ENCODE measurements at places on chromosomes 7 and 10.

- no peak for DNase-seq
These were observed 68.4 kb downstream of the CREB3L2 start for GRCh38 chr7:137933270-137934017.

- no peak for DNase-seq
These were observed 37.3 kb downstream of the FBH1 start for GRCh38 chr10:5927306-5927705.

DNA sequence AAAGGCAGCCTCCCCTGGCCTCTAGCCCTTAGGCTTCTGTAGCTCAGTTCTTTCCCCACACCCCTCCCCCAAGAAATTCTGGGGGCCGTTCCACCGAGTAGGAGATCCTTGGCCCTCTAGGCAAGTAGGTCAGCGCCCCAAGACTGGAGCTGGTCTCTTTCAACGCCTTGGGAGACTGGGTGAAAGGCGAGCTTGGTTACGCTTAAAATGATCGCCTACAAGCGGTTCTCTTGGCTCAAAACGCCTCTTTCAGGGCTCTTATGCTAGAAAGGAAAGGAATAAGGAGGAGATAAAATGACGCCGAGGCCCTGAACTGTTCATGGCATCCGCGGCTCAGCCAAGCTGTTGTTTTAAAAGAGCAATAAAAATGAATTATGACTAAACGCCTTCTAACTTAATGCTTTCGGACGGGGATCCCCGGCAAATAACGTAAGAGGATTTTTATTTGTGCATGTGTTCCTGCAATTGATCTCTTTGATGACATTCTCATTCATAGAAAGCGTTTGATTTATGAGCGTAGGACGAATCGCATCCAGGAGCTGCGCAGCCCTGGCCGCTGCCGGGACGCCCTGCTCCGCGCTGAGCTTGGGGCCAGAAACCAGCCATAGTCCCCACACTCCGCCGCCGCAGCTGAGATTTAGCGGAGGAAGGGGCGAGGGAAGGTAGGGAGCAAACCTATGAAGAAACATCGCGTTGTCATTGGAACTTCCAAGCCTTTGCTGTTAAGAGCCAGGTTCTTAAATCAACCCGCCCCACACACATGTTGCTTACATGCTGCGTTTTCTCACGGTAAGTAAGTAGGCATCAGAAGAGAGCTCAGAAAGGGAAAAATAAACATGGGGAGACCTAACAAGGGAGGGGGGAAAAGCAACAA is 3.0 kb upstream of the HOXA1 start:
- DNase-seq = no peak

DNA sequence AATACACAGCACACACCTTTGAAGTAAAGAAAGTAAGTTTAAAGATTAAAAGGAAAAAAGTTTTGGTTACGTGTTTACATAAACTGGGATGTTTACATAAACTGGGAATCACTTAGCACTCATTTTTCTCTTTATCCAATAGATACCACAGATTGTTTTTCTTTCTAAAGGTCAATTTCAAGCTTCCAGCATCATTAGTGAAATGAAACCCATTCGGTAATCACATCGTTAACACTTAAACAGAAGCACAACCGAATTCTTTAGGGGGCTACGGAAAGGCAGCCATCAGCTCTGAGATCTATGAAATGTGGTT is 1.1 kb downstream of the ODAD2 start:
- DNase-seq = no peak

DNA sequence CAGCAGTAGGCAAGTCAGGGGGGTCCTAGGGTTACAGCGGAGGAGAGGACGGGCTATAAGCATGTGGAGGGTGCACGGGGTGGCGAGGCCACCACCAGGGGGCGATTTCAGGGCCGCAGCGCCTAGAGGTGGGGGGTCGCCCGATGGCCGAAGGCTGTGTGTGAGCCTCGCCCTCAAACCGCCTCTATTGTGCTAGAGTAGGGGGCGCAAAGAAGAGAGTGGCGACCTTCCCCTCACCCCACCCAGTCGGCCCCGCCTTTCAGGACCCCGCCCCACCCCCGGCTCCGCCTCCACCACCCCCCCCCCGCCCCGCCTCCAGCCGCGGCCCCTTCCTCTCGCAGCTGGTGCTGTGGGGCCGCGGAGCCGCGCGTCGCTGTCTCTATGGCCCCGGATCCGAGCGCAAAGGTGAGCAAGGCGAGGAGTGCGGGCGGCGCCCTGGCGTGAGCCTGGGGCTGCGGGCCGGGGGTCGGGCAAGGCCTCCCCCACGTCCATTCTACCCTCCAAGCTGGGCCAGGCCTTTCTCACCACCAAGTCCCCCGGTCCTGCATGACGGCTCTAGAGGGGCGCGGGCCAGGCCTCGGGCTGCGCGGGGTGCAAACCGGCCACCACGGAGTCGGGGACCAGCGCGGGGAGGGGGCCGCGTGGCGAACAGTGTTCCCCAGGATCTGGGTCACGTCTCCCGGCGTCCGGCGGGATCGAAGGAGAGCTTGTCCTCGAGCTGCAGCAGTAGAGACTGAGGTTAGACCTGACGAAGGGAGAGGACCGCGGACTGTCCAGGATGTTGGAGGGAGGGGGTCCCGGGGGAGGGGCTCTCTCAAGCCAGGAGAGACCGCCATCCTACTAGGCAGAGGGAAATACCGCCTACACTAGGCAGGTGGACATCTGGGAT is at the start of gene SEMA4G:
Gene SEMA4G (plus strand): TSS at position 318 of the 889 bp plus-strand sequence. CDS start 3,409 bp downstream, outside the sequence.
- DNase-seq = peak; percentile 78

- no peak for DNase-seq
These were observed 4.7 kb downstream of the PLAC9 start for GRCh38 chr10:80137031-80137862.

DNA sequence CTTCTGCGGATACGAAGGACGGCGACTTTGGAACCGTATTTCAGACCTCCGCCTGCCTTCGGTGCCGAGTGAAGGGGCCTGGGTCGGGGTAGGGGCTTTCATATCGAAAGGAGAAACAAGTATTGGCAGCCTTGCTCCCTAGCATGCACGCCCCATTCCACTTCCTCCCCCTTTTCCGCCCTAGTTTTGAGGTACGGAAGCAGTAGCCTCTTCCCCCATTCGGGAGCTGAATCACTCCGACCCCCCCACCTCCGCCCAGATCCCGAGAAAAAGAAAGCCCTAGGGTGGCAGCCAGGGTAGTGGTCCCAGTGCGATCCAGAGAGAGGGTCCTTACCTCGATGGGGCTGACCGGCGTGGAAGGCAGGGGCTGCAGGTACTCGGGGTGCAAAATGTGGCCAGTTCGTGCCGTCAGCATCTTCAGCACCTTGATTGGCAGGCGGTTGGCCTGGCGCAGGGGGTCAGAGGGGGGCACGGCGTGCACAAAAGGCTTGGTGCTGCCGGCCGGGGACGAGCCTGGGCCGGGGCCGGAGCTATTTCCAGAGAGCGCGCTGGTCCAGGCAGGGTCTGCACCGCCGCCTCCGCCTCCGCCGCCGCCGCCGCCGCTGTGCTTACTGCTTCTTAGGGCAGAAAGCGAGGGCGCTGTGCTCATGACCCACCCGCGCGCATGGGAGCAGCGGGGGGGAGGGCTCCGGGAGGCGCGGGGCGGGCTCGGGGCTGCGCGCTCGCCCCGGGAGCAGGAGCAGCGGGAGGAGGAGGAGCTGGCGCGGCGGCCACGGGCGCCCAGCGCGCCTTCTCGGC is 594 bp downstream of the ZNF503 start:
- peak; percentile 37 for DNase-seq

- no peak for DNase-seq
These were observed 755 bp downstream of the FRMPD2 start for GRCh38 chr10:48273741-48274140.

- DNase-seq = no peak
These were observed 12.2 kb upstream of the HNRNPF start for GRCh38 chr10:43421201-43421507.

GRCh38 chr10:122127943-122128342 is 139.0 kb downstream of the TACC2 start:
- DNase-seq = no peak

DNA sequence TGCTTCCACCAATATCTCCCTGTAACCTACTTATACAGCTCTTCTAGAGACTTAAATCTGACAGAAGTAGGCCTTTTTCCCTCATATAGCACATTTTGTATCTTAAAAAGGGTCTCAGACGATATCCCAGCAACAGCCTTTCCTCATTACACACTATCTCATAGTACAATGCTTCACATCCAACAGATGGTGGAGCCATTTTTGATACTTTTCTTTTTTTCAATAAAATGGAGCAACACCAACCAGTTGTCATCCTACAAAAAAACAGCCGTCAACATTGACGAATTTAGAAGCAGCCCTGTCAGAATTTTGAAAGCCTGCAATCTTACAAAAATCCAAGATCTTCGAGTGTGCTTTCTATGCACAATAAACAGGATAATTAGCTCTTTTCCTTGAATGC is 145.9 kb upstream of the NEBL start:
- no peak for DNase-seq

GRCh38 chr7:101243646-101244374 is 1.1 kb downstream of the FIS1 start:
- no peak for DNase-seq

DNA sequence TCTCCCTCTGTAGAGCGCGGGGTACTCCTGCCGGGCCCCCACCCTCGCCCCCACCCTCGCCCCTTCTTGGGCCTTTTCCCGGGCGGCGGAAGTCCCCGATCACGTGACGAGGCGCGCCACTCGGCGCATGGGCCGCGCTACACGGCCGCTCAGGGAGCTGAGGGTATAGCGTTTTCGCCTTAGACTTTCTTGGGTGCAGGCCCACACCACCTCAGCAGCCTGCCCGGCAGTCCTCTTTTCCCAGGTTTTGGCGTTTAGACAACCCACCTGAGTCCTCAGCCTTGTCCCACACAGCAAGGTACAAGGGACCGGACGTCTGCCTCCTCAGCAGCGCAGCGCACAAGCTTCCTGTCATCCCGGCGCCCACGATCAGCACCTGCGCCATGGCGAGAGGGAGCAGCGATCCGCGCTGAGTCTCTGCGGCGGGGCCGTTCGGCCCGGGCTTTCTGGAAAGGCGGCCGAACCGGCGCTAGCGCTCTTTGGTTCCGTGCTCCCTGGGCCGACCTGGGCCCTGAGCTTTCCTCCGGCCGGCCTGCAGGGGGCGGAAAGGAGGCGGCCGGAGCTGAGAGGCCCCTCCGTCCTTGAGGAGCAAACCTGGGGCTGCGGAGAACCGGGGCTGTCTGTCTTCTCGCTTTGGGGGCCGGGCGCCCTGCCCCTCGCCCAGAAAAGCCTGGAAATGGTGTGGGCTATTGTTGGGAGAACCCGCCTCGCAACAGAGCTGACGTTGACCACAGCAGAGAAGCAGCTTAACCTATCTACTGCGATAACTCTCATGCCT is at the start of gene RNLS:
Gene RNLS (minus strand): TSS at position 513 of the 778 bp plus-strand sequence.
- peak; percentile 48 for DNase-seq

DNA sequence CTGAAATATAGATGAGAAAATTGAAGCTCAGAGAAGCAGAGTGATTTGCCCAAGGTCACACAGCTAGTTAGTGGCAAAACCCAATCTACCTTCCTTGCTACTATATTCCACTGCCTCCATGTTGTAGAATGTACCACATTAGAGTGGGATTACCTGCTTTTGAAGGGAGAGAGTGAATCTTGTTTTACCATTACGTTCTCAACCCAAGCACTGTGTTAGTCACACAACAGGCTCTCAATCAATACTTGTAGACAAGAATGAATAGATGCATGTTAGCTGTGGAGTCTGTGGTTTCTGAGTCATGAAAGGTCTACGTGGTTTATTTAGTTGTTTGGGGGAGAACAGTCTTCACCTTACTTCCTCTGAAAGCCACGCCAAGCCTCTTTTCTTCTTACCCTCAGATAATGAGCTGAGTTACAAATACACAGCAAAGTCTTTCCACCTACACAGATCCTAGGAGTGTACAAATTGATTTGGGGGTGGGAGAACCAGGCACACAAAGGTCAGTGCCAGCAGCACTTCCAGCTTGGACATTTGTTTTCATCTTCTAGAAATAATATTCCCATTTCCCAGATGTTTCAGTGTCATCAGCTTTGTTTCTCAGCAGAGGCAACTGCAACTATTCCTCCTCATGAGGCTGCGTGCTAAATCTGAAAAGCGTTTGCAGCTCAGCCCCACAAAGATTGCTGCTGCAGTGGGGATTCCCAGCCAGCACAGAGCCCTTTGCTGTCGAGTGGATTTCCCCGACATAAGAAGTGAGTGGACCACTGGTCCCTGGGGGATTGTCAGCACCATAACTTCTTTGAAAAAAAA is 71.5 kb upstream of the ADO start:
- DNase-seq = no peak

GRCh38 chr10:33341637-33342036 is 7.2 kb upstream of the NRP1 start:
- DNase-seq = no peak

DNA sequence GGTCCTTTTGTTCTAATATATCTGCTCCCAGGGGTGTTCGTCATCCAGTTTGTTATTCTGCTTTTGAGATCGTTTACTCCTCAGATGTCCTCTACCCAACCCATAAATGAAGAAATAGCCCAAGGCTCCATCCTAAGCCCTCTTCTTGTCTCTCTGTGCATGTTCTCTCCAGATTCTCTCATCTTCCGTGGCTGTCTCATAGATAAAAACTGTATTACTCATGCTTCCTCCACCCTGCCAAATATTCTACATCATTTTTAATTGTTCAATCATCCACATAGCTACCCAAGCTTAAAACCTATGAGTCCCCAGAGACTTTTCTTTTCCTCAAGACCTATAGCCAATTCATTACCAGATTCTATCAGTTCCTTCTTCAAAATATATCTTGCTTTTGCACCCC is 44.9 kb downstream of the CAV1 start:
- DNase-seq = no peak

- DNase-seq = no peak
These were observed 24.7 kb downstream of the NOD1 start for GRCh38 chr7:30453921-30454320.

- DNase-seq = no peak
These were observed 73.7 kb downstream of the AP3M1 start for GRCh38 chr10:74076961-74077360.

GRCh38 chr10:133173860-133174640 is 14.0 kb downstream of the KNDC1 start:
- DNase-seq = no peak

DNA sequence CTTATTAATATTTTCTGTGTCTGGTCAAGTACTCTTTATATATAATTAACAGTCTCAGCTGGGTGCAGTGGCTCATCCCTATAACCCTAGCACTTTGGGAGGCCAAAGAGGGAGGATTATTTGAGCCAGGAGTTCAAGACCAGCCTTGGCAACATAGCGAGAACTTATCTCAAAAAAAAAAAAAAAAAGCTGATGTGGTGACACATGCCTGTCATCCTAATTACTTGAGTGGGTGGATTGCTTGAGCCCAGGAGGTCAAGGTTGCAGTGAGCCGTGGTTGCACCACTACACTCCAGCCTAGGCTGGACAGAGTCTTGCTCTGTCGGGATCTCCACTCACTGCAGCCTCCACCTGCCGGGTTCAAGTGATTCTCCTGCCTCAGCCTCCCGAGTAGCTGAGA is 6.7 kb upstream of the ELOVL3 start:
- no peak for DNase-seq

- DNase-seq = no peak
These were observed 257.0 kb upstream of the ZNF32 start for GRCh38 chr10:43905512-43906236.

GRCh38 chr10:80068270-80068669 is 10.2 kb upstream of the TMEM254 start:
- no peak for DNase-seq

All from GM12891 (cell line).